NCI-H1436 treated with DMSO at 0.1 percent for 48 hours (cell line): ENCODE measurements at places on chromosomes 12 and 14.

DNA sequence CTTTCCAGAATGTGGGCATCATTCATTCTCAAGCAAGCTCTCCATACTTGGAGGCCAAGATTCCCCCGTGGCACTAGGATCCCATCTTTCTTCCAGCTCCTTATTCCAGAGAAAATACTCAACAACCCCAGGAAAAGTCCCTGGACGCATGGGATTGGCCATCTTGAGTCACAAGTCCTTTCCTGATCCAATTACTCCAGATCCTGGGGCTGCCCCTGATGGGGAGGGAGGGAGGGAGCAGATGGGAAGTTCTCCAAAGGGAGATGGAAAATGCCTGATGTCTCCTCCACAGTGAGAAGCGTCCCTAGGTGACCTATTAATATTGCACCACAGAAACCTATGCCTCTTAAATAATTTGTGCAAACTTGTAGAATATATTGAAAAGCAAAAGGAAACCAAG is 12.4 kb upstream of the KCNK13 start:
- no peak for DNase-seq

DNA sequence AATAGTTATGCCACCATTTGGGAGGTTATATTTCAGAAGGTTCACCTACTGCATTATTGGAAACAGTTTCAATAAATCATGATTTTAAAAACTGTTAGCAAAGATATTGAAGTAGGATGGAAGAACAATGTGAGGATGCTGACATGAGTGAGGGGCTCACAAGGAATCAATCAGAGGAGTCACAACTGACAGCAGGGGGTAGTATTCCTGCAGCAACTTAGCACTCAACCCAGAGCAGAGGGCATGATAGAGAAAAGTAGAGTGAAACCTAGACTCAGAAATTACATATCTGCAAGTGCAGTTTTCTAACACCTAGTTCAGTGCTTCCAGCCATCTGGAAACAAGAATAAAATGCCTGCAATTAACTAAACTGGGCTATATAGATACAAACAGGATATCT is 772.5 kb upstream of the USP15 start:
- DNase-seq = no peak

GRCh38 chr14:60963761-60964160 is 17.1 kb downstream of the TRMT5 start:
- DNase-seq = no peak

DNA sequence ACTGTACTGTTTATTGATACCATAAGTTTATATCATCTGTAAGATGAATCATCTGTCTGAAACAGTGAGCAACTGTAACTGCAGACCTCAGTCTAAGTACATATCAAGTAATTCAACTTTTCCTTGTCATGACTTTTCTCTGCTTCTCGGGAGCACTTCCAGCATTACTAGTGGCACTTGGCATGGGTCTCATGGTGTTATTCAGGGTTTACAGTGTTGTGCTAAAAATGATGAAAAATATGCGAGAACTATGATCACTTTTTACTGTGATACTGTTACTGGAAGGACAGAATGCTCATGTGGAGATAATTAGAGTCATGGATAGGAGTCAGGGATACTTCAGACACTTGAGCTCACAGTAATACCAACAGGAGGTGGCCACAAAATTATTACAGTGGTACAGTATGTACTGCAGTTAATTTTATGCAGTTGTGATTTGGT is 8.3 kb downstream of the KTN1 start:
- DNase-seq = no peak

DNA sequence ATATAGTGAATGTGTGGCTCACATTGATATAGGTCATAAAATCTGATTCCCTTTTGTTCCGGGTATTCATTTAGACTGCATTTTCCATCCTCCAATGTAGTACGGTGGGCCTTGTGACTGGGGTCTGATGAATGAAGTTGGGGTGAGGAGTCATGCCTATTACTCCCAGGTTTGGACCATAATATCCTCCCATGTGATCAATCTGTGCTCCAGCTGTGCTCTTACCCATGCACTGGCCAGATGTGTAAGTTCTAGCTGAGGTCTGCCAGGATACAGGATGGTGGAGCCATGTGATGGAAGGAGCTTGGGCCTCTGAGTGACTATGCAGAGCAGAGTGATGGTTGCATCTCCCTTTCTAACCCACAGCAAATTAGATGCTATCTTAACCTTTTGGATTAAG is 1034.0 kb upstream of the TMEM132C start:
- no peak for DNase-seq

GRCh38 chr12:20547816-20548575 is 147.1 kb upstream of the SLCO1C1 start:
- DNase-seq = no peak

GRCh38 chr14:66094001-66094727 is 392.0 kb upstream of the CCDC196 start:
- no peak for DNase-seq

GRCh38 chr12:122820838-122821271 is 14.4 kb upstream of the HIP1R start:
- no peak for DNase-seq

- no peak for DNase-seq
Measured at GRCh38 chr14:99157246-99157645, 114.8 kb downstream of the BCL11B start.

DNA sequence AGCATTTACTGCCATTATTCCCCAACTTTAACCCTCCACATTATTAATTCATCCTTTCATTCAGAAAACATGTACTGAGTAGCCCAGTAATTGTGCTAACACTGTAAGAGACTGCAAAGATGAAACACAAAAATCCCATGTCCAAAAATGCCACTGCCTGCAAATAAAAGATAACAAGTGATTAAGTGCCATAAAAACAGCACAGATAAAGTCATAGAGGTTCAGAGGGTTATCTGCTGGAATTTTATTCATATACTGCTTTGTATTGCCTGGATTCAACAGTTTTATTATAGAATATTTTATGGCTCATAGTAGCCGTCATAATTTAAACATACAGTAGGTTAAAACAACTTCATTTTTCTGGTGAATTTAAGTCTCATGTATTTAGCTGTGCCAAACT is 177.9 kb downstream of the KICS2 start:
- DNase-seq = no peak

DNA sequence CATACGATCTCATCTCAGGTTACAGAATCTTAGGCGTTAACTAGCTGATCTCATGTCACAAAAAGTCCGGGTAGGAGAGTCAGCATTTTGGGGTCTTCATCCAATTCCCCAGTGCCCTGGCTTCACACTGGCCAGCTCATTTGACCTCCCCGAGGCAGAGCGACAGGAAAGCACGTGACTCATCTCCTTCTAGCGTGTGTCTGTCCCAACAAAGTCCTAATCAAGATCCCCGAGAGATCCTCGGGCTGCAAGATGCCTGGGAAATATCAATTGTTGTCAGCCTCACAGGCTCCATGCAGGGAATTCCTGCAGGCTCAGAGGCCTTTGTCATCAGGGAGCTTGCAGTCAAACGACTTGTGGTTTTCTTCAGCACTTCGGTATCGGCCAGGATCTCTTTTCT is 57.5 kb downstream of the ZNF664 start:
- DNase-seq = no peak

- no peak for DNase-seq
Measured at GRCh38 chr12:120886199-120887018, 17.7 kb downstream of the SPPL3 start.

- no peak for DNase-seq
Measured at GRCh38 chr12:125280482-125281377, 215.5 kb downstream of the AACS start.

- DNase-seq = no peak
Measured at GRCh38 chr12:57429473-57430111, 1.3 kb downstream of the R3HDM2 start.

DNA sequence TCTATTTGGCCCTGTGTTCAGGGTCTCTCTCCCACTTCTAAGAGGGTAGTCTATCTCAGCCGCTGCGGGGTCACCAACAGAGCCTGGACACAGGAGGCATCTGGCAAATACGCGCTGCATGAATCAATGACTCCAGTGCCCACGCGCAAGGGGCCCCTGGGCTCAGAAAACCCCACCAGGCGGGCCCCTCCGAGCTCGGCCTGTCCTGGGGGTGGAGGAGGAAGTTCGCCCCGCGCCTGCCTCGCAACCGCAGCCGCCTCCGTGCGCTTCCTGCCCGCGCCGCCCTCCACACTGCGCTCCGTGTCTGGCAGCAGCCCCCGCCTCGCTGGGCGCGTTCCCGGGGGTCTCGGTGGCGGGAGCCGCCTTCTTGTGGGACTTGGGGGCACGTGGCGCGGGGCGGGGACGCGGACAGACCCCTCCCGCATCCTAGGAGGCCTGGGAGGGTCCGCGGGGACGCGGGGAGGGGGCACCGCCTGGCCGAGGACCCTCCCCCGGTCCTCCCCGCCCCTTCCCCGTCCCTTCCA is 811 bp upstream of the FBRSL1 start:
- DNase-seq = no peak

GRCh38 chr12:69161829-69162228 is 77.5 kb upstream of the CPSF6 start:
- peak; percentile 55 for DNase-seq

DNA sequence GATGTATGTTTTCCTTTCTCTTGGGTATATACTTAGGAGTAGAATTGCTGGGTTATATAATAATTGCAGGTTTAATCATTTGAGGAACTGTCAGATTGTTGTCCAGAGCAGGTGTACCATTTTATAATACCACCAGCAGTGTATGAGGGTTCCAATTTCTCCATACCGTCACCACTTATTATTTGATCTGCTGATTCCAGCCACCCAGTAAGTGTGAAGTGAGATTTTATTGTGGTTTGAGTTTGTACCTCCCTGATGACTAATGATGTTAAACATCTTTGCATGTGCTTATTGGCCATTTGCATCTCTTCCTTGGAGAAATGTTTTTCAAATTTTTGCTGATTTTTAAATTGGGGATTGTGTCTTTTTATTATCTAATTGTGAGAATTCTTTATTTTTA is 15.1 kb downstream of the NCKAP5L start:
- DNase-seq = no peak

DNA sequence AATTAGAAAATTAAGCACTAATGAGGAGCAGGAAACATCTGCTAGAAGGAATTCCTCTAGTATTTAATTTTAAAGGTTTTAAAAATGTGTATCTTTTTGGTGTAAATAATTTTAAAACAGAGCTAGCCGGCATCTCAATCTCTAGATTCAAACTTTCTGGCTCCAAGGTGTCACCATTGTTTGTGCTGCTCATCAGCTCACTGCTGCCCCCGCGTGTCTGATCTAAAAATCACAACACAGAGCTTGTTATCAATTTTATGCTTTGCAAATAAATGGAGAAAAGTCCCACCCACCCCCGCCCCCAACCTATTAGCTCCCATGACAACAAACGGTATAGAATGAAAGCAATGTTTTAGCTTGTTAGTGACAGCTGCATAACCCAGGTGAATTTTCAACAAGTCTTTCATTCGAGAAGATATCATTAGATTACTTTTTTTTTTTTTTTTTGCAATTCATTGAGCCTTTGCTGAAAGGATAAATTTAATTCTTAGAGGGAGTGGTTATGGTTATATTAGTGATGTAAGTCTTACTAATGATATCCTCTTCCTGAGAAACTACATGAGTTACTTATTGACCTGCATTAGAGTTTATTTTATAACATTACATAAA is 11.3 kb upstream of the ABHD12B start:
- DNase-seq = peak; percentile 77

DNA sequence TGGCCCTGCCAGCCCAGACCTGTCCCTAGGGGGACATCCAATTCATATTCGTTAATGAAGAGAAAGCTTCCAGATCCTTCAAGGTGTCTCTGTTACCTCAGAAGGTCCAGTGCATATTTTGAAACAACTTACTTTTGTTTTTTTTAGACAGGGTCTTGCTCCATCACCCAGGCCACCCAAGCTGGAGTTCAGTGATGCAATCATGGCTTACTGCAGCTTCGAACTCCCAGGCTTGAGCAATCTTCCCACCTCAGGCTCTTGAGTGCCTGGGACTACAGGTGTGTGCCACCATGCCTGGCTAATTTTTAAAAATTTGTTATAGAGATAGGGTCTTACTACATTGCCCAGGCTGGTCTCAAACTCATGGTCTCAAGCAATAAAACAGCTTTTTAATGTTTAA is 48.4 kb downstream of the B4GALNT3 start:
- no peak for DNase-seq

- DNase-seq = no peak
Measured at GRCh38 chr12:114045349-114045748, 79.2 kb upstream of the RBM19 start.

GRCh38 chr14:40758076-40758475 is 848.6 kb upstream of the LRFN5 start:
- DNase-seq = no peak

DNA sequence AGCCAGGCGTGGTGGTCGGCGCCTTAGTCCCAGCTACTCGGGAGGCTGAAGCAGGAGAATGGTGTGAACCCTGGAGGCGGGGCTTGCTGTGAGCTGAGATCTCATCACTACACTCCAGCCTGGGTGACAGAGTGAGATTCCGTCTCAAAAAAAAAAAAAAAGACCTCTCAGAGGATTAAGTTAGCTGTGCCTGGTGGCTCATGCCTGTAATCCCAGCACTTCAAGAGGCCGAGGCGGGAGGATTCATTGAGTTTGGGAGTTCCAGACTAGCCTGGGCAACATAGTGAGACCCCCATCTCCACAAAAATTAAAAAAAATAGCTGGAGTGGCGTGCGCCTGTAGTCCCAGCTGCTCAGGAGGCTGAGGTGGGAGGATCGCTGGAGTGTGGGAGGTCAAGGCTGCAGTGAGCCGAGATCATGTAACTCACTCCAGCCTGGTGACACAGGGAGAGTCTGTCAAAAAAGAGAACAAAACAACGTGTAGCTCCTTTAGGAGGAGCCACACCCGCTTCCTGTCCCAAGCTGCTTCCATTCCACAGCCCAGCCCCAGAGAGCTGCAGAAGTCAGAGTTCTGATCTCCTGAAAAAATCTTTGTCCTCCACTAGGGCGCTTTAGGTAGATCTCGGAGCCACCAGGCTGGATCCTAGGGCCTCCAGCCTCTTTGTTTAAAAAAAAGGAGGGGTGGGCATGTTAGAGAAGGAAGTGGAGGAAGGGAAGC is 11.5 kb upstream of the ULK1 start:
- no peak for DNase-seq

DNA sequence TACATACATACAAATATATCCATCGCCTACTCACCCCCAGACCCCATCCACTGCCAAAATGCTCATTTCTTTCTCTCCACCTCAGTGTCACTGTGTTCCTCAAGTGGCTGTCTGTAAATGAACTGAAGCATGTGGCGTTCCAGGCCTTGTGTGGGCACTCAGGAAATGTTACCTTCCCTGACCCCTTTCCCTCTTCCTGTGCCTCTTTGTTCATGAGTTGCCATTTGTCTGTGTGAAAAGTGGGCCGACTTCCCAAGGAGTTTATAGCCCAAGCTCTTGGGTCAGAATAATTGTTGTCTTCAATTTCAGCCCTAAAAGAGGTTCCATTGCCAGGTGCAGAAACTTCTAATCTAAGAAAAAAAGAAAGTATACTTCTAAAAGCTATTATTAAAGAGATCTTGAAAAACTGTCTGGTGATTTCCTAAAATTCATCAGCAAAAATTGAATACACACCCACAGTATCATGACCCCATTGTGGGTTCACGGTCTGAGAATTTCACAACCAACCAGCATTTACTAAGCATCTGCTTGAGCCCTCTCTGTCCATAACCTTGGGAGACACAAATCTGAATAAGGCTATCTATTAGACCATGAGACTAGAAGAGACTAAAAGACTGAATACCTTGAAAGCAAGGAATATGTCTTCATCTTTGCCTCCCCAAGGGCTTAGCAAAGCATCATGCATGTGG is 201.4 kb upstream of the EEA1 start:
- no peak for DNase-seq
